ENCODE measurements at places on chromosomes 12 and 14. TPM values are rescaled to one million over a fixed set of nuclear protein-coding genes. Genes with fewer than 3 reads are reported as not detected.

GRCh38 chr14:92585981-92586937 is 72.7 kb downstream of the RIN3 start:
- H3K4me1 ChIP-seq, result no peaks in the 10 kb centered on the region
- H3K27ac ChIP-seq, result peak overlapping the region; percentile 21
- no peaks in the 10 kb centered on the region for H3K36me3 ChIP-seq
- H3K4me3 ChIP-seq, result no peak overlapping the region
- H3K27me3 ChIP-seq, result no peaks in the 10 kb centered on the region

- no peaks in the 10 kb centered on the region for H3K4me1 ChIP-seq
- DNase-seq, result no peak
- no peaks in the 10 kb centered on the region for H3K36me3 ChIP-seq
- H3K27me3 ChIP-seq, result no peaks in the 10 kb centered on the region
- no peak overlapping the region for H3K4me3 ChIP-seq
Measured at GRCh38 chr14:70655110-70655826, 13.6 kb downstream of the TTC9 start.

DNA sequence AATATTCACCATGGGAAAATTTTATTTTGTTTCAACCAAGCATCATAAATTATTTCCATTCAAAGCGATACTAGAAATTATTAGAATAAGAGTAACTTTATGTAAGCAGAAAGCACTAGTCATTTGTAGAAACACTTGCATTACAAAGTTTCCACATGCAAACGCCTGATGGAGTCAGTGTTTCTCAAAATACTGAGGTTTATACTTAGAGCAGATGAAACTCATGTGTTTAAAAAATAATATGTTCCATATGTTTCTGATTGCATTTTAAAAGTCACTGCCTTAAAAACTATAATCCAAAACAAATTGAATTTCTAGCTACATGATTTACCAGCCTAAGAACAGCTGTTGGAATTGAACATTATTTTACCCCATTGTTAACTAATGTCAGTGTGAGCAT is 1246.4 kb downstream of the SLC16A7 start:
- no peaks in the 10 kb centered on the region for H3K36me3 ChIP-seq
- no peak for DNase-seq
- H3K4me3 ChIP-seq, result no peak overlapping the region

GRCh38 chr12:6532051-6532926 is 2.0 kb upstream of the GAPDH start:
- DNase-seq, result peak; percentile 69
- peak overlapping the region; percentile 97 for H3K27ac ChIP-seq
- H3K36me3 ChIP-seq, result peaks cover 65% of the 10 kb centered on the region

- peaks cover 76% of the 10 kb centered on the region for H3K36me3 ChIP-seq
- no peak overlapping the region for H3K27ac ChIP-seq
- no peak overlapping the region for H3K4me3 ChIP-seq
- no peaks in the 10 kb centered on the region for H3K27me3 ChIP-seq
- no peaks in the 10 kb centered on the region for H3K4me1 ChIP-seq
- DNase-seq, result no peak
Measured at GRCh38 chr12:71645268-71645667, 18.4 kb downstream of the ZFC3H1 start.

DNA sequence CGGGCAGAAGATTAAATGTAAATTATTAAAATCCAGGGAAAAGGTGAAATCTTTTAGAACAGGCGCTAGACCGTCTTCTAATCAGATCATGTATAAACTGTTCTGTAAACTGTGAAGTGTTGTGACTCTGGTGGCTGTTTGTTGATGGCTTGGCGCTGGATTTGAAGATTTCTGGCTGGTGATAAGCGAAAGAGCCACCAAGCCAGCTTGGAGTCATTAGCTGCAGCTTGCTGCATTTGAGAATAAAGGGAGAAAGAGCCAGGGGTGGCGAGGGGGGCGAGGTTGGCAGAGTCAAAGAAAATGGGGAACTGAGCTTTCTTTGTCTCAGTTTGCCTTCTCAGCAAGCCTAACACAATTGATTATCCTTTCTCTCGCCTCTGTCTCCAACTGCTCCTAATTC is 8.0 kb downstream of the SYNDIG1L start:
- H3K36me3 ChIP-seq, result no peaks in the 10 kb centered on the region
- no peak overlapping the region for H3K27ac ChIP-seq
- no peak for DNase-seq
- no peaks in the 10 kb centered on the region for H3K4me1 ChIP-seq
- no peak overlapping the region for H3K4me3 ChIP-seq
- peaks cover 5% of the 10 kb centered on the region for H3K27me3 ChIP-seq

Gene E2F7
- total RNA-seq, result not detected

Gene SERPINA4
- not detected for total RNA-seq

Gene ABCD2
- total RNA-seq, result 0.12 TPM

Gene HOXC4
- total RNA-seq, result 2.4 TPM

Gene HOXC9
- total RNA-seq, result 11.3 TPM

Gene AQP2
- total RNA-seq, result not detected

Gene RHEBL1
- total RNA-seq, result not detected

Gene DPPA3
- total RNA-seq, result not detected

Gene CLEC2A
- total RNA-seq, result not detected

All from psoas muscle (tissue), 8 donors.